Left renal cortex interstitium (tissue), 4 donors: ENCODE measurements at places on chromosomes 1 and 21. TPM values are rescaled to one million over a fixed set of nuclear protein-coding genes. Genes with fewer than 3 reads are reported as not detected.

DNA sequence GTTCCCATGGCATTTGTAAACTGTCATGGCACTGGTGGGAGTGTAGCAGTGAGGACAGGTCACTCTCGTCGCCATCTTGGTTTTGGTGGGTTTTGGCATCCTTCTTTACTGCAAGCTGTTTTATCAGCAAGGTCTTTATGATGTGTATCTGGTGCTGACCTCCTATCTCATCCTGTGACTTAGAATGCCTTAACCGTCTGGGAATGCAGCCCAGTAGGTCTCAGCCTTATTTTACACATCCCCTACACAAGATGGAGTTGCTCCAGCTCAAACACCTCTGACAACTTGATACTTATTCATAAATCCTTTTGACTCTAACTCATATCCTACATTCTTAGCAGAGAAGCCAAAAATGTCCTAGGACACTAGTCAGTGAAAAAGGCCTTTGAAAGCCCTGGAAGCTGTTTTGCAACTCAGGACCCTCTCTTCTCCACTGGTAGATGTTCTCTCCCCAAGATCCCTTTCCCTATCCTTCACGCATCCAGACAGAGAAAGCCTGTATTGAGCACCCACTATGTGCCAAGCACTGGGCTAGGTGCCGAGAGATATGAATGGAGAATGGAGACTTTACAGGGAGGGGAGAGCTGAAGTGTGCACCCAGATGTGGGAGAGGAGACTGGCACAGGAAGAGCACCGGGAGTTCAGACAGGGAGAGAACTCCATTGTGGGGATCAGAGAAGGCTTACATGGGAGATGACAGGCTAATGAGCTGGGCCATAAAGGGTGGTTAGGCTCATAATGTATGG, 6.7 kb upstream of the CSRP1 start:
- DNase-seq, result no peak

CASQ2 gene
- polyA plus RNA-seq, result 0.42 TPM

IFNGR2 gene
- polyA plus RNA-seq, result 73.8 TPM

- no peak for DNase-seq
Measured at GRCh38 chr1:17923666-17924065, 168.5 kb downstream of the ACTL8 start.

MT1HL1 gene
- polyA plus RNA-seq, result not detected

DNA sequence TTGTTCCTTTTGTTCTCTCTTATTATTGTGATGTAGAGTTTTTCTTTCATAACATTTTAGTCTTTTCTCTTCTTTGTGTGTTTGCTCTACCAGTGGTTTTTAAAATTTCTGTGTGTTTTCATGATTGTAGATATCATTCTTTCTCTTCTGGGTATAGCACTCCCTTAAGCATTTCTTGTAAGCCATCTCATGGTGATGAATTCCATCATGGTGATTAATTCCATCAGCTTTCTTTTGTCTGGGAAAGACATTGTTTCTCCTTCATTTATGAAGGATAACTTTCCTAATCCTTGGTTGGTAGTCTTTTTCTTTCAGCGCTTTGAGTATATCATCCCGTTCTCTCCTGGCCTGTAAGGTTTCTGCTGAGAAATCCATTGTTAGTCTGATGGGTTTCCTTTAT, 22.7 kb downstream of the CD55 start:
- DNase-seq, result no peak

DNA sequence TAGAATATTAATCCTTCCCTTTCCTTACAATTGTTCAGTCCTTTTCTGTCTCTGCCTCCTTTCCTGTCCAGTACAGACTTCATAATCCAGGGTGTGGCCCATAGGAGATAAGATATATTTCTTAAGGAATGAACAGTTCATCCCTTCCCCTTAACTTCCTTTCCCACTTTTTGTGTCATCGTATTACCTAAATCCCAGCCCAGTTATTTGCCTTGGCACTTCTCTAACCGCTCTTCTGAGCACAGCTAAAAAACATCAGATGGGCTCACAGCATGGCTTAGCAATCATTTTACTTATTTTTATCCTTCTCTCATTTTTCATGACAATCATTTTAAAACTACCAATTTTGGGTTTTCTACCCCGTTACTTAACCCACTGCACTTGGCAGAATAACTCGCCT, 39.6 kb downstream of the F3 start:
- DNase-seq, result no peak

GRCh38 chr1:104132382-104132973, 382.8 kb downstream of the AMY1C start:
- peak; percentile 10 for DNase-seq
